Right atrium auricular region (tissue), 2 donors: ENCODE measurements at places on chromosomes 16 and 17.

DNA sequence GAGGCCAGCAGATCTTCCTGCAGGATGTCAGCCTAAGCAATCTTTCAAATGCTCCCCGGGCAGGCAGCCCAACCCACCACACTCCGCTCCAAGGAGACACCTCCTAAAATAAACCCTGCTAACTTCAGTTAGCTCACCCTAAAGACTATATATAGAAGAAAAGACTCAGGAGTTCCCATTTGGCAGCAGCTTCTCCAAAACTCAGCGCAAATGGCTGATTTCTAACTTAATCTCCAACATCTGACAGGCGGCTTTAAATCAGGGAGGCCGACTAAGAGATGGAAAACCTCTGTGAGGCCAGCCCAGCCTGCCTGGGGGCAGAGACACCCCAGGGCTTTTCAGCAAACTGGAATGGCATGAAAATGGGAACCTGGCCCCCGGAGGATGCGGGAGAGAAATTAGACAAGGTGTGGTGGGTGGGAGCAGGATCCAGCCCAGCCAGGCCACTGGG is 91.6 kb downstream of the XYLT1 start:
- no peaks in the 10 kb centered on the region for H3K36me3 ChIP-seq
- no peak overlapping the region for H3K4me3 ChIP-seq
- H3K4me1 ChIP-seq: peaks cover 74% of the 10 kb centered on the region
- H3K27ac ChIP-seq: peak overlapping the region; percentile 96
- H3K27me3 ChIP-seq: no peaks in the 10 kb centered on the region

- no peak for DNase-seq
- no peaks in the 10 kb centered on the region for H3K27me3 ChIP-seq
- H3K4me3 ChIP-seq: no peak overlapping the region
- no peaks in the 10 kb centered on the region for H3K4me1 ChIP-seq
- H3K27ac ChIP-seq: no peak overlapping the region
Observed at GRCh38 chr16:22266546-22266945, 30.7 kb upstream of the POLR3E start.

DNA sequence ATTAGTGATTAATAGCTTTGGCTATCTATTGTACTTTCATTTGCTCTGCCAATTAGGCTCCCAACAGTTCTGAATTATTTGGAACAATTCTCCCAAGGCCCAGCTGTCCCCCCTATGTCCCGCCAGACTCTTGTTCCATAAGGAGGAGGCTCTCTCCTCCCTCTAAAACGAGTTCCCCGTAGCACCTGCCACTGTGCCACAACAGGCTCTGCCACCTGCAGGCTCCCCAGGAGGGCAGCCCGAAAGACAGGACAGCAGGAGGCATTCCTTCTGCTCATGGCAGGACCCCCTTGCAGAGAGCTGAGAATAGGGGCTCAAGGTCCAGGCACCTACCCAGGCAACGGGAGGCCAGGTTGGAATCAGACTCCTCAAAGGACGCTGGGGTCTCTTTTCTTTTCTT is 9.0 kb downstream of the PITPNM3 start:
- no peak for DNase-seq
- H3K27me3 ChIP-seq: no peaks in the 10 kb centered on the region
- no peak overlapping the region for H3K4me3 ChIP-seq
- no peak overlapping the region for H3K27ac ChIP-seq

GRCh38 chr16:81521141-81521626 is 76.6 kb downstream of the CMIP start:
- H3K36me3 ChIP-seq: no peaks in the 10 kb centered on the region
- DNase-seq: no peak
- H3K4me3 ChIP-seq: no peak overlapping the region
- no peaks in the 10 kb centered on the region for H3K27me3 ChIP-seq
- no peak overlapping the region for H3K27ac ChIP-seq
- H3K4me1 ChIP-seq: peaks cover 50% of the 10 kb centered on the region

GRCh38 chr16:70768203-70768580 is 32.8 kb downstream of the VAC14 start:
- DNase-seq: no peak
- H3K4me1 ChIP-seq: peaks cover 5% of the 10 kb centered on the region
- H3K4me3 ChIP-seq: no peak overlapping the region
- H3K27me3 ChIP-seq: no peaks in the 10 kb centered on the region
- no peaks in the 10 kb centered on the region for H3K36me3 ChIP-seq
- H3K27ac ChIP-seq: no peak overlapping the region

- H3K36me3 ChIP-seq: no peaks in the 10 kb centered on the region
- H3K27me3 ChIP-seq: no peaks in the 10 kb centered on the region
- H3K27ac ChIP-seq: no peak overlapping the region
- H3K4me3 ChIP-seq: no peak overlapping the region
- DNase-seq: no peak
- no peaks in the 10 kb centered on the region for H3K4me1 ChIP-seq
Observed at GRCh38 chr17:4849011-4849536, 15.9 kb downstream of the MINK1 start.

DNA sequence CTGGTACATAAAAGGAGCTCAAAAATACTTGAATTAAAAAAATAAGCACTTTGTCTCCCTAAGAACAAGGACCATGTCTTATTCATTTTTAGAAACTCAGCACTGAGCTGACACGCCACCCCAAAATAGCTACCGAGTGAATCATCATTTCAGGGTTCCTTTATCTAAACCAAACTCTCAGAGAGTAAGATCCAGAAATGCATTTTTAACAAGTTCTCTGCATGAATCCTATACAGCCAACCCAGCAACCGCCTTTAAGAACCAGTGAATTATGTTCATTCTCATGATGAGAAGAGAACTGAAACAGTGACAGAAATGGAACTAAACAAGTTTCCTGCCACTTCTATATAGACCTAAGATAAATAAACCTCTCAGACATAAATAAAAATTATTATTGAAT is 8.7 kb downstream of the C16orf87 start:
- H3K4me1 ChIP-seq: no peaks in the 10 kb centered on the region
- no peaks in the 10 kb centered on the region for H3K27me3 ChIP-seq
- DNase-seq: no peak
- H3K27ac ChIP-seq: no peak overlapping the region

- no peak for DNase-seq
- H3K4me1 ChIP-seq: no peaks in the 10 kb centered on the region
- H3K4me3 ChIP-seq: peak overlapping the region; percentile 52
- no peaks in the 10 kb centered on the region for H3K27me3 ChIP-seq
Observed at GRCh38 chr17:47210105-47210504, 957 bp downstream of the MYL4 start.

- H3K27ac ChIP-seq: peak overlapping the region; percentile 42
- H3K27me3 ChIP-seq: no peaks in the 10 kb centered on the region
- H3K36me3 ChIP-seq: no peaks in the 10 kb centered on the region
- DNase-seq: no peak
- no peak overlapping the region for H3K4me3 ChIP-seq
Observed at GRCh38 chr17:50934161-50934560, 68.0 kb upstream of the TOB1 start.

DNA sequence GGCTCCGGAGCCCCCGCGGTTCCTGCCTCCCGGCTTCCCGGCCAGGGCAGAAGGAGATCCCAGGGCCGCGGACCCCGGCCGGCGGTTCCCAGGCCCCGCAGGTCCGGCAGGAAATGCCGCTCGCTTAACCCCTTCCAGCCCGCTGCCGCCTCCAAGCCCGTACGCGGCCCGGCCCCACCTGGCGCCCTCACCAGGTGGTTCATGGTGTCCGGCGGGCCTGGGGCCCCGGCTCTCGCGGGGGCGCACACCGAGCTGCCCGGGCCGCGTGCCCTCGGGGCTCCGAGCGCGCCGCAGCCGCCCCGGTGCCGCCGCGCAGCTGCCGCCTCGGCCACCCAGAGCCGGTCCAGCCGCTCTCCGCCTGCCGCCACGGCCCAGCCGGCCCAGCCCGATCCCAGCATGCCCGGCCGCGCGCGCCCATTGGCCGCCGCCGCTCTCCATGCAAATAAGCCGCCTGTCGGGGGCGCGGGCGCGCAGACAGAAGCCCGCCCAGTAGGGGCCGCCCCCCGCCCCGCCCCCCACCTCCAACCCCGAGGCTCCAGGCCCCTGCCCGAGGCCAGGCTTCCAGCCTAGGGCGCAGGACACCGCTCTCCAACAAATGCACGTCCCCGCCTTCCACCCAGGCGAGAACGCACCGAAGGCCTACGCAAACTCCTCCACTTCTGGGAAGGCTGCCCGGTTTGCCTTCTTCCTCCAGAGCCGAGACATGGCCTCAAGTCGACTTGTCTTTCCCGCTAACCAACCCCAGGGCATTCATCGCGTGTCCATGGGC is at the start of gene BCAR1:
Gene BCAR1 (minus strand): TSS at position 345 of the 769 bp plus-strand sequence. CDS start 142 bp downstream, at position 203.
- H3K4me3 ChIP-seq: peak within 1 kb of the TSS; percentile 79
- no peaks in the 10 kb centered on the region for H3K4me1 ChIP-seq
- no peaks in the 10 kb centered on the region for H3K36me3 ChIP-seq
- no peaks in the 10 kb centered on the region for H3K27me3 ChIP-seq

GRCh38 chr17:42202696-42203095 is 8.4 kb upstream of the GHDC start:
- no peak overlapping the region for H3K4me3 ChIP-seq
- H3K36me3 ChIP-seq: peaks cover 46% of the 10 kb centered on the region
- peaks cover 18% of the 10 kb centered on the region for H3K4me1 ChIP-seq
- no peaks in the 10 kb centered on the region for H3K27me3 ChIP-seq
- no peak for DNase-seq

GRCh38 chr17:74356646-74357465 is 4.8 kb downstream of the BTBD17 start:
- no peak for DNase-seq
- H3K4me1 ChIP-seq: peaks cover 22% of the 10 kb centered on the region
- H3K27me3 ChIP-seq: peaks cover 3% of the 10 kb centered on the region

DNA sequence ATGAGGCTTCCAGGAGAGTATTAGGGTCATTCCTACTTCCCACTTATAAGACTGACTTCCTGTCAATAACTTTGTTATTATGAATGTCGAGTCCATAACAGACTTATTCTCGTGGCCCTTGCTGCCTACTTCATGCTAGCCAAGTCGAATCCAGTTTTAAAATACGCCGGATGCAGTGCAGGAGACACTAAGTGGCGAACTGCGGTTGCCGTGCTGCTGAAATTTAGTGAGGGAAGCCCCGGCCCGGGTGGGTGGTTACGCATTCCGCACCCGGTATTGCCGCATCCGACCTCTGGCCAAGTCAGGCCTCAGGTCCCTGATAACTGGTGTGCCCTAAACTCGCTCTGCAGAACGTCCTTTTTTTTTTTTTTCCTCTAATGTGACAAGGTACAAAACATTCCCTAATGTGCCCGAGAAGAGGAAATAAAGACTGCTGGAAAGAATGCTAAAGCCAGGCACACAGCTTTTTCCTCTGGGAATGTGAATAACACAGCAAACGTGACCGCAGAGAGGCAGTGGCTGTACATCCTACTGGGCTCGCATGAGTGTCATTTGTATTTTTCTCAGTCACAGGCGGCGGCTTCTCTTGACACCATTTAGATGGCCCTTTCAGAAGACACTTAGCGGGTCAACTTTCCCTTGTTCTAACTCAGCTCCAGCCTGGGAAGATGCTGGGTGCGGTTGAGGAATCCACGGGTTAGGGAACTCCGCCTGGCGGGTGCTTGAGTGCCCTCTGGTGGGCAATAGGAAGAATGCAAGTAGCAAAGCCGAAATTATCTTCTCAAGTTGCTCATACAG is 7.1 kb upstream of the AKTIP start:
- H3K36me3 ChIP-seq: no peaks in the 10 kb centered on the region
- H3K4me1 ChIP-seq: peaks cover 25% of the 10 kb centered on the region
- H3K4me3 ChIP-seq: peak overlapping the region; percentile 20
- peak overlapping the region; percentile 74 for H3K27ac ChIP-seq
- DNase-seq: peak; percentile 81
